T-helper 1 cell (primary cell): ENCODE measurements at places on chromosomes 12 and 14.

DNA sequence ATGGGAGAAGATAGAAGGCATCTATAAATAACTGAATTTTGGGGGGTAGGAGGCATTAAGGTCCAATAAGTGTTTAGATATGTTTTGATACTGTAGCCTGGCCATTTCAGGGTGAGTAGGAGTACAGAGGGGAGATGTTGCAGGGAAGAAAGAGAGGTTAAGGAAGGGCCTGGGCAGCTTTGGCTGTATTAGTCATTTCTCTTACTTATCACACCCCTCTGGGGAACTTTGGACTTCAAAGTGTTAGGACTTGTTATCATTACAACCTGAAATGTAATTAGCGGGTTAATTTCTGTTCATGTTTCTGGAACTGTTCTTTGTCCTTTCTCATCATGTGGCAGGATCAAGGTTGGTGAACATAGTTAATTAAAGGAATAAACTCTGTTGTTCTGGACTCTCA lies 40.3 kb downstream of the SUSD6 start:
- DNase-seq: no peak

DNA sequence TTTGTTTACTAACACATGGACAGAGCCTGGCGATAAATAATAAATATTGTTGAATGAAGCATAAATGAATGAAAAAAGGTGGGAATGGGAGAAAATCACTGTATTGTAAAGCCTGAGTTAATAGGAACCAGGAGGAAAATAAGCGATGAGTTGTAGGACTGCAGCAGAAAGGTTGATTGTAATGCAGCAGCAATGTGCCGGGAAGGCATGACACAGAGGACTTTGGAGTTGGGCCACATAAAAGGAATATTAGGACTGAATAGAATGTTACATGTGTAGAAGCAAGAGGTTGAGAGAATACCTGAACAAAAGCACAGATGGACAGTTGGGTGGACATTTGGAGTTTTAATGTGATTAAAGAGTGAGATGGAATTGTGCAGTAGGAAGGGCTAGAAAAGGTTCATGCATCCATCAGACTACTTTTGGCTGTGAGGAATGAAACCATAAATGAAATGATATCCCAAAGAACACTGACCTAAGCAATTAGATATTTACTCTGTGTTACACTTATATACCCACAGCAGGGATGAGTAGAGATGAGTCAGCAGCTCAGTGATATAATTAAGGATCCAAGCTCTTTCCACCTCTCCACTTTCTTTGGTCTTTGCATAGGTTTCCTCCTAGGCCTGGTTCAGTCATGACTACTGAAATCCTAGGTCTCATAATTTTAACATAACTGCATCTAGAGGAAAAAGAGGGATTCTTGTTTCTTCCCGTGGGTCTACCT lies 55.4 kb downstream of the CCER1 start:
- DNase-seq: no peak

DNA sequence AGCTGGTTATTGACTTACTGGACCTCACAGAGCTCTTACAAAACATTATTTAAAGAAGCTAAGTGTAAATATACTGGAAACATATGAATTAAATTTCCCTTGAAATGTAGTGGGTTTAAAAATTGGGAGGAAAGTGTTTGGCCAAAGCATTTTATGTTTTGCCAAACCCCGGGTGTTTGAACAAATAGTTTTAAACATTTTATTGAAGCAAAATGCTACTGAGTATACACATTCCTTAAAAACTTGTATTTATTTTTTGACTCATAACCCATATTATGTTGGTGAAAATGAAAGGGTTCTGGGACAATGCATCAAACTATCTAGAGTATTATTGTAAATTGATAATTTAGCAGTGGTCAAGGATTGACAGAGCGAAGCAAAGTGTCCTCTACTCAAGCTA lies 1048.5 kb downstream of the SLC6A15 start:
- no peak for DNase-seq

GRCh38 chr12:86496595-86496994 lies 240.4 kb upstream of the MGAT4C start:
- no peak for DNase-seq

DNA sequence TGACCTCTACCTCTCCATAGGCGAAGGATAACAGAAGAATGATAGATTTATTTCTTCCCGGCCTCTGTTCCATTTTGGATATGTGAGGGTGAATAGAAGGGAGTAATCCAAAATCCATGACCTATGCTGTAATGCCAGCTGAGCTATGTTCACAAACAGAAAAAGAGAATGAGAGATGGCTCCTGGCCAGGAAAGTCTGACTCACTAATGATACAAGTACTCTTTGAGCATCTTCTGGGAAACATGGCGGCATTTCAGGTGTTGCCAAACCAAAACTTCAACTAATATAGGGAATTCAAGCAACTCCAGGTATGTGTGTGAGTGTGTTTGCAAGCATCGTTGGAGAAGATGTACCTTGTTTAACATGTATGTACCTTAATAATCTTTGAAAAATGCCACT lies 55.1 kb downstream of the MED13L start:
- DNase-seq: no peak

DNA sequence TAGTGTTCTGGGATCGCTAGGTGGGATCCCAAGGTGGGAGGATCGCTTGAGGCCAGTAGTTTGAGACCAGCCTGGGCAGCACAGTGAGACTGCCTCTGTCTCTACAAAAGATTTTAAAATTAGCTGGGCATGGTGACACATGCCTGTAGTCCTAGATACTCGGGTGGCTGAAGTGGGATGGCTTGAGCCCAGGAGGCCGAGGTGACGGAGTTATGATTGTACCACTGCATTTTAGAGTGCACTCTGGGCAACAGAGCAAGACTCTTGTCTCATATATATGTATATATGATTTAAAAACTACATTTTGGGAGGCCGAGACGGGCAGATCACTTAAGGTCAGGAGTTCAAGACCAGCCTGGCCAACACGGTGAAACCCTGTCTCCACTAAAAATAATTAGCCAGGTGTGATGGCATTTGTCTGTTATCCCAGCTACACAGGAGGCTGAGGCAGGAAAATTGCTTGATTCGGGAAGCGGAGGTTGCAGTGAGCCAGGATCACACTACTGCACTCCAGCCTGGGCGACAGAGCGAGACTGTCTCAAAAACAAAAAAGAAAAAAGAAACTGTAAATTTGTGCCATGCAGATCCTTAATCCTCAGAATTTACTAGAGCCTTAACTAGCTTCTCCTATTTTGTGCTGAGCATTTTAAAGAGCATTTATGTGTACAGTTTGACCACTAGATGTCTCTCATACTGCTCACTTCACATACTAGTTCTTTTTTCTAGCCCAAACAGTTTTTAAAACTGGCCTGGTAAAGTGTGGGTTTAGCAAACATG lies 114.8 kb downstream of the MON2 start:
- DNase-seq: no peak

GRCh38 chr14:100868621-100869370 lies 34.7 kb downstream of the RTL1 start:
- DNase-seq: no peak

- DNase-seq: no peak
Measured at GRCh38 chr12:121423682-121424623, 24.0 kb downstream of the RNF34 start.

GRCh38 chr12:10634427-10634826 lies 21.0 kb upstream of the MAGOHB start:
- DNase-seq: no peak

DNA sequence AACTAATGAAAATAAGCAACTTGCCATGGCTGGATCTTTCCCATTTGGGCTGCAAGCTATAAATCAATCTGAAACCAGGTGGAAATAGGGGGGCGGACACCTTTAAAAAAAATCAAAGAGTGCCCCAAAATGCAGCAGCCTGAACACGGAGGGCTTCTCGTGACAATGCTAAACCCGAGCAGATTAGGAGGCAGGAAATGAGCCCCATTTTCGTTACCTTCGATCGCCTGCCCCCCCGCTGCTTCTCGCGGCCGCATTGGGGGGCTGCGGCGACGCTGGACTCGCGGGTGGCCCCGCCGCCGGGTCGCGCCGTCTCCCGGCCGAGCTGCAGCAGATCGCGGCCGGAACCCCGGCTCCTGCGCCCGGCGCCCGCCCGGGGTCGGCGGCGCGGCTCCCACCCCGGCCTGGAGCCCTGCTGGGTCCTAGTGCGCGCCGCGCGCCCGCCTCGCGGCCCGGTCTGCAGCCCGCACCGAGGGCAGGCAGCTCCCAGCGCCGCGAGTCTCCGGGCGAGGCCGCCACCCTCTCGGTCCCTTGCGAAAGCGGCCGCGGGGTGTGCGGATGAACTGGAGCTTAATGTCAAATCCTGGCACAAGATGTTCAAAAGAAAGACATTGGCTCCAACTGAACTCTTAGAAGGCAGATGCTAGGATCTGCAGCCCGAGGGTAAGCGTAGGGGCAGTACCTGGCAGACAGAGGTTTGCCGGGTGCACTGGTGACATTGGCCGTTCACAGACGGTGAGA lies 201.9 kb upstream of the FOXN3 start:
- DNase-seq: peak; percentile 82

- no peak for DNase-seq
Measured at GRCh38 chr12:114473717-114474116, 67.8 kb upstream of the TBX5 start.

GRCh38 chr12:115956659-115957058 lies 320.8 kb downstream of the MED13L start:
- no peak for DNase-seq

- DNase-seq: no peak
Measured at GRCh38 chr12:60535363-60535762, 939.5 kb downstream of the SLC16A7 start.

DNA sequence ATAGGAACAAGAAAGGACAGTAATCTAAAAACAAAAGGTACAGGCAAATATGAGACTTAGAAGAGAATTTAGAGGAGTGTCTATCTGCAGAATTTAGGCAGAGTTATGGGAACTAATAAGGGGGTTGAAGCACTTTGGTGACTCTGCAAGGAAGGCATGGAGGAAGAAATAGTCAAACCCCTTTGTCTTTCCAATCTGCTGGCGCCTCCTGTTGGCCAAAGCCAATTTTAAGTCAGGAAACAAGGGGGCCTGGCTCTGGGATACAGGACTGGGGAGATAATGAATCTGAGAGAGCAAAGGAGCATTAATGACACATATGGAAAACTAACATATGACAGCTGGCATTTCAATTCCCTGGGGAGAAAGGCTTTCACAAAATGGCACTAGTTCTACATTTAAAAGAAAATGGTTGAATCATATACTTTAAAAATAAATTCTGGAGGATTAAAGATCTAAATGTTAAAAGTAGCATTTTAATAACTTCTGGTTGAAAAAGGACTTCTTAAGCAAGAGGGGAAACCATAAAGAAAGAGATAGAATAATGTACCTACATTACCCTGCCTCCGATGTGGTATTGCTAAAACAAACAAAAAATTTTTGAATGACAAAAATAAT lies 48.5 kb upstream of the CSRP2 start:
- no peak for DNase-seq

GRCh38 chr14:22178333-22178839 lies 410.6 kb downstream of the DAD1 start:
- no peak for DNase-seq

DNA sequence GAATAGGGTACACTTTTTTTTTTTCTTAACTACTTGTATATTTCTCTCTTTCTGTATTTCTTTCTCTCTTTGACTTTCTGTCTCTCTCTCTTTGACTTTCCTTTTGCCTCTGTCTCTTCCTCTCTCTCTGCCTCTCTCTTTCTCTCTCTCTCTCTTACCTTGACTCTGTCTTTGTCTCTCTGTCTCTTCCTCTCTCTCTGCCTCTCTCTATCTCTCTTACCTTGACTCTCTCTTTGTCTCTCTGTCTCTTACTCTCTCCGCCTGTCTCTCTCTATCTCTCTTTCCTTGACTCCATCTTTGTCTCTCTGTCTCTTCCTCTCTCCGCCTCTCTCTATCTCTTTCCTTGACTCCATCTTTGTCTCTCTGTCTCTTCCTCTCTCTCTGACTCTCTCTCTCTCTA lies 62.4 kb upstream of the PRMT8 start:
- no peak for DNase-seq

GRCh38 chr14:55780156-55780946 lies 200.3 kb downstream of the KTN1 start:
- DNase-seq: no peak

- no peak for DNase-seq
Measured at GRCh38 chr12:27780612-27781408, 774 bp upstream of the MANSC4 start.

DNA sequence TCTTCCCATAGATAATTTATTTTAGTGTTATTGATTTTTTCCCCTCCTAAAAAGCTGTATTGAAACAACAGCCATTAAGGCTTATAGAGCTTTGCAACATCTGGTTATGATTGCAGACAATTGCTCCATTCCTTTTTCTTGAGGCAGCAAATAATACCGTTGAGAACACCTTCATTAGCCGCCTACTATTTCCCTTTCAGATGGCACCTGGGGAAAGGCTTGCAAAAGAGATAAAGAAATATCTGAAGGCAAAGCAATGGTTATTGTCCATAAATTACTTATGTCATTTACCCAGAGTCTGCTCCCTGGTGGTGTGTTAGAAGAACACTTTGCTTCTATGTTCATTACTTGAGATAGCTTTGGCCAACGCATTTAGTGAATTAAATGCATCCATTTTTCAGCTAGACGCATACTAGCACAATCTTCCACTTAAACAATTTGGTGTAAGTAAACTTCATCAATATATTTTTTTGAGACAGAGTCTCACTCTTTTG lies 377.8 kb downstream of the KCNH5 start:
- no peak for DNase-seq

GRCh38 chr12:105912882-105913678 lies 225.7 kb downstream of the NUAK1 start:
- no peak for DNase-seq

DNA sequence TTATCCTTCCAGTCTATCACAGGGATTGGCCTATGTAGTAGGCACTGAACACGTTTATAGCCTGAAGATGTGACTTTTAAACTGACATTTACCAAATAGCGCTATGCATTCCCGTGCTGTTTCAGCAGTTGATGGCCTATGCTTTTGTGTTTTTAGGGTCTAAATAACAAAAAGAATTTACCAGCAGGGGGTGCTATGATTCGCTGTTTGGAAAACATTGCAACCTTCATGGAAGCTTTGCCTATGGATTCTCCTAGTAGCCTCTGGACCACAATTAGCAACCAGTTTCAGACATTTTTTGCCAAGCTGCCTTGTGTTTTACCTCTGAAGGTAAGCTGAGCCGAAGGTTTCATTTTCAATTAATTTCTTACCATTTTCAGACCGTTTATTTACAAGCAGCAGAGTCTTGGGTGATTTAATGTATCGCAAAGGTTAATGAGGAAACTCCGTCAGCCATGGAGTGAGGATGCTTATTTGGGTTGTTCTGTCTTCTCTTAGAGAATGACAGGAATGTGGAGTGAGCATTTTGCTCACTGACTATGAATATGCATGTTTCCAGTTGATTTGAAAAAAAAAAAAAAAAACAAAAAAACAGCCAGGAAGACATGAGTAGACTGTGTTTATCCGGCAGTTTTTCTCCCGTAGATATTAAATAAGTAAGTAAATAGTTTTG lies 133.1 kb downstream of the PRIMA1 start:
- DNase-seq: no peak
